CD4-positive, alpha-beta T cell treated with Interleukin-6 at 100 ng/mL for 8 hours (primary cell): ENCODE measurements at places on chromosomes 5 and 9.

DNA sequence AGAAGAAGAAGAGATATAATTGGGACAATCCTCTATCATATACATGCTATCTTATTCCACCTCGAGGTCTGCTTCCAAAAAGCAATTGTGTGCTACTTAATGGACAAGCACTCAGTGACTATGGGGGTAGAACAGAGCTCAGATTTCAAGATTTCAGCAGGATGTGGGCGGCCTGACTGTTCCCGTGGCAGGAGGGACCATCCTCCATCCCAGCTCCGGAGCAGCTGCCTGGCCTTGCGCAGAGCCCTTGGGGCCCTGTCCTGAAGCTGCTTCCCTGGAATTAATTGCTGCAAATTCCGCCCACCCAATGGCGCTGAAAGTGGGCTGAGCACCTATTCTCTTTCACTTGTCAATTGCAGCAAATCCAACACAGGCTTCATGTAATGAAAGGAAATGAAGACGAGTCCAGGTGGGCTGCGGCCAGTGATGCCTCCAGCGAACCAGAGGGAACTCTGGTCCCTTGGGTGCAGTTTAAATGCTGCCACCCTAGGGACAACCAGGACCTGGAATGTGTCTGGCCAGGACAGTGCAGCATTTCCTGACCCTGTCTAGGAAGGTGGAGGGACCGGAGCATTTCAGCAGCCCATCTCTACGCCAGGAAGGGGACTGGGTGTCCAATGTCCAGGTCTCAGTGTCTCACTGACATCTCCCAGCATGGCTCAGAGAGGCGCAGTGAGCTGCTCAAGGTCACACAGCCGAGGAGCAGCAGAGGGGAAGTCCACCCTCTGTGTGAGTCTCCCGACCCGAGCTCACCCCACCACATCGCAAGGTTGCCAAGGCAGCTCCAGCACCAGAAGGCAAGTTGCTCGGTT, 50.5 kb upstream of the FCN1 start:
- DNase-seq, result no peak

- no peak for DNase-seq
Measured at GRCh38 chr5:98200726-98201541, 572.5 kb upstream of the RGMB start.

GRCh38 chr9:116786737-116787136, 99.6 kb downstream of the TRIM32 start:
- DNase-seq, result no peak

GRCh38 chr9:21559402-21560280, 77.5 kb upstream of the IFNE start:
- peak; percentile 37 for DNase-seq

- DNase-seq, result no peak
Measured at GRCh38 chr9:99593610-99594009, 228.1 kb upstream of the NR4A3 start.

GRCh38 chr5:178094345-178094744, 19.0 kb upstream of the N4BP3 start:
- no peak for DNase-seq

GRCh38 chr9:83434254-83434653, 103.9 kb downstream of the FRMD3 start:
- DNase-seq, result no peak

GRCh38 chr5:136979131-136979530, 520.0 kb downstream of the SPOCK1 start:
- DNase-seq, result no peak

DNA sequence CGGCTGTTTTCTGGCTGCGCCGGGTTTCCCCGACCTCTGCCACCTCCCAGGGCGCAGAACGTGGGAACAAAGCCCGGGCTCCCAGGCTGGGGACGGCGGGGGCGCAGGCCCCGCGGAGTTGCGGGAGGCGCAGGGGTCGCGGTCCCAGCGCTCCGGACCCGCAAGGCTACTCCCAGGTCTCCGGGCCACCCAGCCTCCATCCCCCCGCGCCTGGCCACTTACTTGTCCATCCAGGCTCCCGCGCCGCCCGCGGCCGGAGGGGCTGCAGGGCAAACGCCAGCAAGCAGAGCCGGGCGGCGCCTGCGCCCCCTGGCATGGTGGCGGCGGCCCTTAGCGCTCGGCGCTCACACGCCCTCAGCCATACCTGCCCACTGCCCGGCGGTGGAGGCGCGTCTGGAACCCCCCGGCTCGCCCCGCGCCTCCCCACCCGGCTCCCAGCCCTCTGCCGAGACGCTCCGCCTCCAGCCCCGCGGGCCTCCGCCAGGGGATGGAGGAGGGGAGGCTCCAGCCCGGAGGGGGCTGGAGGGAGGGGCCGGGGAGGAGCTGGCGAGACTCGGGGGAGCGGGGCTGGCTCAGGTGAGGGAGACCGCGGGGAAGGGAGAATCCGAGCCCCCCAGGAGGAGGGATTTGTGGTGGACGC, at the start of gene ADAM19:
Gene ADAM19, minus strand, starts transcription at position 395 of the 640 bp plus-strand sequence. Its CDS starts 79 bp downstream, at position 316.
- DNase-seq, result peak; percentile 44

- no peak for DNase-seq
Measured at GRCh38 chr5:61790007-61790406, 457.9 kb downstream of the ZSWIM6 start.

DNA sequence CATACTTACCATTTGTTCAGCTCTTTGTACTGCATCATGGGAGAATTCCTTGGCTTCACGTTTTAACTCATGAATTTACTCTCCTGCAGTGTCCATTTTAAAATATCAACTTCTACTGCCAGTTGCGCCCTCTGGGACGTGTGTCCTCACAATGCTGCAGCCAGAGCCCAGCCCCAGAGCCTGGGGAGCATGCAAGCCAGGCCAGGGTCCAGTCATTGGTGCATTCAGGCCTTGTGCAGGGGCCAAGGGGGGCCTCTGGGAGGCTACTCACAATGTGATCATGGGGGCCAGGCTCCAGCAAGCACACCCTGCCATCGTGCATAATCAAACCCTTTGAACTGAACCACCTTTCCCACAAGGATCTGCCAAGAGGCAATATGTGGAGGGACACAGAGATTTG, 105.6 kb upstream of the CCDC112 start:
- no peak for DNase-seq

DNA sequence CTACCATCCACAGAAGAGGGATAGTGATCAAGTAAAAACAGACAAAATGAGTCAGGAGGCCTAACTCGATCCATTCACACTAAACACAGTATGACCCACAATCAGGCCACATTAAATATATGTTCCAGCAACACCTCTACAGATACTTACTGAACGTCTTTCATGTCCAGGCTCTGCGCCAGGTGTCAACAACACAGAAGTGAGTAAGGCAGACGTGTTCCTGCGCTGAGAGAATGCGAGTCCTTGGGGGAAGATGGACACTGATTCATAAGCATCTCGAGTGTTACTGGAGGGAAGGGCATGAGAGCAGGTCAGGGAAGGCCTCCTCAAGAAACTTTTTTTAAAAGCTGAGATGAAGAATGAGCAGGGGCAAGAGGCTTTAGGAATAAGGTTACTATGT, 164.3 kb upstream of the CLINT1 start:
- DNase-seq, result no peak

DNA sequence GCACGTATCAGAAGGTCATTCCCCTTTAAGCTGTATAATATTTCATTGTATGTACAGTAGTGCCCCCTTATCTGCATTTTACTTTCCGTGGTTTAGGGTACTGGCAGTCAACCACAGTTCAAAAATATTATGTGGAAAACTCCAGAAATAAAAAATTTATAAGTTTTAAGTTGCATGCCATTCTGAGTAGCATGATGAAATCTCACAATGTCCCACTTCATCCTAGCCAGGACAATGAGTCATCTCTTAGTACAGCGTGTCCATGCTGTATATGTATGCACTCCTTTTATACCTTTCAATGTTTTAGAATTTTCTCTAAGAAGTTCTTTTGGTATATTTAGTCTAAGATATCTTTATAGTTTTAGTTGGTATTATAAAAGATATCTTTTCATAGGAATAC, 115.0 kb upstream of the HAND1 start:
- DNase-seq, result no peak

DNA sequence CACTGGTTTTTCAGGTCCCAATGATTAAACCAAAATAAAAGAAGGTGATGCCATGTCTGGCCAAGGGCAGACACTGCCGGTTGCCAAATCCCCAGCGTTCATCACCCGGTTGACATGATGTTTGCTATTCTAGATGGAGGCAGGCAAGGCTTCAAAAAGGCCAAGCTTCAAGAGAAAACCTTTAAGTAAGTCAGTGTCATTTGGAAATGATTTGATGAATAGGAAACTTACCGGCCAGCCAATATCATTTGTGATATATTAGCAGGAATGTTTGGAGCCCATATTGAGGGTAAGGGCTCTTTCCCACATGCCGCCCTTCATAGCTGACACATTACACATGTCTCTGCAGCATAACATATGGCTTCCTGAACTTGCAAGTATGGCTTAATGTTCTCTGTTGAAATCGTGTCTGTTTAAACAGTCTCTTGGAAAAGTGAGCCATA, 89.5 kb upstream of the TTC23L start:
- DNase-seq, result no peak

DNA sequence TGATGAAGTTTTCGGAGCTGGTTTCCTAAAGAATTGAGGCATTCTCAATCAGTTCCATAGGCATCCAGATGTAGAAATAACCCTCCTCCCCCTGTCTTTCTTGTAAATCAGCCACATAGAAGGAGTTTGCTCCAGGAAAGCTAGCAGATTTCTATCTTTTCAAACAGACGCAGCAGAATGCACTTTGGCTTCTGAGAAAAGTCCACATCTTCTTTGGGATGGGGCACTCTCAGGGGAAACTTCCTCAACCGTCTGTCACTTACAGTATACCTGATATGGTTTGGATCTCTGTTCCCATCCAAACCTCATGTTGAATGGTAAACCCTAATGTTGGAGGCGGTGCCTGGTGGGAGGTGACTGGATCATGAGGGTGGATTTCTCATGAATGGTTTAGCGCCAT, 94.1 kb downstream of the SNCAIP start:
- DNase-seq, result no peak

DNA sequence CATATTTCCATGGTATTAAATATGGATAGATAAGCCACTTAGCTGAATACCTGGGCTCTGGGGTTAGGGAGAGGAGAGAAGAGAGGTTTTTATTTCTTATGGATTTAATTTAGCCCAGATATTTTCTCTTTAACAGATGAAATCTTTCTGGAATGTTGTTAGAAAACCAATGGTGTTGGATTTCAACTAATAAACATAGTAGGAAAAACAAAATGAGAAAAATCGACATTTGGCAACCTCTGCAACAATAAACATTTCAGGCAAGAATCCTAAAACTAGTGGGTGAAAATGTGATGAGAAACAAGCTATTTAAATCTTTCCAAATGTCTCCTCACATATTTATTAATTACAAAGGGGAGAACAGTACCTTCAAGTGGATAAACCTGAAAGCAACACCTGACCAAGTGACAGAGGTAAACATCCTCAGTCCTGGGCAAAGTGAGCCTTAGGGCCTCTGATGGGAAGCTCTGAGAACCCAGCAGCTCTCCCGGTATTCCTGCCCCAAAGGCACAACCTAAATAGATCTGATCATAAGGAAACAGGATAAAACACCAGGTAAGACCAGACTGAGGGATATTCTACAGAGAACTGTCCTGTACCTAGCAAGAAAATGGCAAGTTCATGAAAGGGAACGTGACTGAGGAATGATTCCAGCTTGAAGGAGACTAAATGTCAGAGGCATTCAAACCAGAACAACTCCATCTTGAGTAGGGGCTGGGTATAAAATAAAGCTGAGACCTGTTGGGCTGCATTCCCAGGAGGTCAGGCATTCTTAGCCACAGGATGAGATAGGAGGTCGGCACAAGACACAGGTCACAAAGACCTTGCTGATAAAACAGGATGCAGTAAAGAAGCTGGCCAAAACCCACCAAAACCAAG, 163.7 kb downstream of the ESM1 start:
- DNase-seq, result no peak

- no peak for DNase-seq
Measured at GRCh38 chr9:124329206-124329792, 71.5 kb downstream of the NEK6 start.

- DNase-seq, result peak; percentile 36
Measured at GRCh38 chr5:32538031-32538547, 47.3 kb upstream of the SUB1 start.

- DNase-seq, result no peak
Measured at GRCh38 chr5:163433271-163433670, 4.1 kb upstream of the CCNG1 start.

- DNase-seq, result no peak
Measured at GRCh38 chr9:95776176-95776575, 99.3 kb upstream of the ERCC6L2 start.

DNA sequence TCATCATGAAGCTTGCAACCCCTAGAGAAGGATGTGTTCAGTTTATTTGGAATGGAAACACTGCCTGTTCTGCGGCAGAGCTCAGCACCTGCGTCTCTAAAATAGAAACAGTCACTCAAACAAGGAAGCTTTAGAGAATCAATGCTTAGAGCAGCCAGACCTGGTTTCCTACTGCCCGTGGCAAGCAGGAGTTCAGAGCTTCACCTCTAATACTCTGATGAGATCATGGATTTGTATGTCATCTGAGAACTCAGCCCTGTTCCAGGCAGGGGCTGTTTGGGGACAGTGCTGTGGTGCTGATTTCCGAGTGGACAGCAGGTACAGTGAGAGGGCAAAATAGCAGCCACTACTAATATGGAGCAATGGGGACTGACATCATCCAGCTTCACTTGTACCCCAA, 236.0 kb upstream of the IRX1 start:
- no peak for DNase-seq

DNA sequence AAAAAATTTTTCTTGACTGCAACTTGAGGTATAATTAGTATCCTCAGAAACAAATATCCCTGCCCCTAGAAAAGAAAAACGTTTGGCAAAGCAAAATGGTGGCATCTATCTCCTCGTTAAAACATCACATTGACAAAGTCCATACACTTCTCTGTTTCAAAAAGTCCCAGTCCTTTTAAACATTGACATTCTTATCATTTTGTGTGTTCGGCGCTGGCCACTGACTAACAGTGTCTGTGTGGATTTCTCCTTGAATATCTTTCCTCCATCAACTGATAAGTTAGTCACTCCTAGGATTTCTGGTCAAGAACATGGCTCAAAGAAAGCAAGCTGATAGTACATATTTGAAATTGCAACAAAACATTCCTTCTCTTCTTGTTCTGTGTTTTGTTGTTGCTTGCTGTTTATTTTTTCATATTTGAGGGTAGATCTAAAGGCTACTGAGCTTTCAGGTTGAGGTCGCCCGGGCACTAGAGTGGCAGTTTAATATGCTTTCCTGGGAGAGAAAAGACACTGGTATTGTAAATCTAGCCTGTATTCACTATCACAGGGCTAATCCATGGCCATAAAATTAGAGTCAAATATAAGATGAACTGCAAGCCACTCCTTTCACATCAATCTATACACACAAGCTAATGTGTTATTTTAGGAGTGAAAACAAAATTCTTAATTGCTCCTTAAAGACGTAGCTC, 8.5 kb upstream of the PPIC start:
- DNase-seq, result no peak
